ENCODE measurements at places on chromosomes 1 and 21.

DNA sequence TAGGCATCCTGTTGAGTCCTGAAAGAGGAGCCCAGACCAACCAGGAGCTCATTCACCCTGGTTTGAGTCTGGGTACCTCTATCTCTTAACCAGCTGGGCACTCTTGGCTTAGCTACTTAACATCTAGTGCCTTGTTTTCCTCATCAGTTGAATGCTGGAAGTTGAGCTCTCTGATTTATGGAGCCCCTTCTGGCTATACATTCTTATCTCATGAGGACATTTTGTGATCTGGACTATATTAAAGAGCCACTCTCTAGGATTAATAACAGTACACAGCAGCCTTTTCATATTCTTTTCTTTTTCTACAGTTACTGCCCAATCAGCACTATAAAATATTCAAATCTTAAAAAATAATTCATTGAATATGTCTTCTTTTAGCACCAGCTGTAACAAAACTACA, 296.9 kb upstream of the RUNX1 start:
- no peak for DNase-seq

- DNase-seq = no peak
These were observed 51.6 kb downstream of the NEGR1 start for GRCh38 chr1:72230746-72231145.

DNA sequence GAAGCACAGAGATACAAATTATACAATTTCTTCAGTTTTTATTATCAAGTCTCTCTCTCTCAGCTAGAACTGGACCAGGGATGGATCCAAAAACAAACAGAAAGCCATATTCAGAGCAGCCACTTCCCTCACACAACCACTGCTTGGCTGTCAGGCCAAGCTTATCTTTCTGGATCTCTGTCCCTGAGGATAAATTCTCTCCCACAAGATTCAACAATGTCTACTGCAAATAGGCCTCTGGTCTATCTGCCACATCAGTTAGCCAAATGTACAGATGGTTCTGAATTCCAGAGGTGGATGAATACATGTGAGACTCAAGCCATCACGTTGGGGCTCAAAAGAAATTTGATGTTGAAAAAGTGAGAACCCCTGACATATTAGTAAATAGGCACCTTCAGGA, 350.9 kb downstream of the LTN1 start:
- DNase-seq = no peak

DNA sequence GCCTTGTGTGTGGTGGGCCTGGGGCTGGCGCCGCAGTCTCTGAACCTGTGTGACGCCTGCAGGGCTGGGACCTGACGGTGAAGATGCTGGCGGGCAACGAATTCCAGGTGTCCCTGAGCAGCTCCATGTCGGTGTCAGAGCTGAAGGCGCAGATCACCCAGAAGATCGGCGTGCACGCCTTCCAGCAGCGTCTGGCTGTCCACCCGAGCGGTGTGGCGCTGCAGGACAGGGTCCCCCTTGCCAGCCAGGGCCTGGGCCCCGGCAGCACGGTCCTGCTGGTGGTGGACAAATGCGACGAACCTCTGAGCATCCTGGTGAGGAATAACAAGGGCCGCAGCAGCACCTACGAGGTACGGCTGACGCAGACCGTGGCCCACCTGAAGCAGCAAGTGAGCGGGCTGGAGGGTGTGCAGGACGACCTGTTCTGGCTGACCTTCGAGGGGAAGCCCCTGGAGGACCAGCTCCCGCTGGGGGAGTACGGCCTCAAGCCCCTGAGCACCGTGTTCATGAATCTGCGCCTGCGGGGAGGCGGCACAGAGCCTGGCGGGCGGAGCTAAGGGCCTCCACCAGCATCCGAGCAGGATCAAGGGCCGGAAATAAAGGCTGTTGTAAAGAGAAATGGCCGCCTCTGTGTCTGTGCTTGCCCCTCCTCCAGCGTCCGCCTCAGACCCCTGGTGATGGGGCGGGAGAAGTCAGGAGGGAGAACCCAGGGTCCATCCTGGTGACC, 788 bp downstream of the ISG15 start:
- peak; percentile 48 for DNase-seq

GRCh38 chr1:223737342-223737741, 25.0 kb downstream of the CAPN2 start:
- no peak for DNase-seq

GRCh38 chr1:44302541-44302940, 52.5 kb downstream of the ERI3 start:
- no peak for DNase-seq

DNA sequence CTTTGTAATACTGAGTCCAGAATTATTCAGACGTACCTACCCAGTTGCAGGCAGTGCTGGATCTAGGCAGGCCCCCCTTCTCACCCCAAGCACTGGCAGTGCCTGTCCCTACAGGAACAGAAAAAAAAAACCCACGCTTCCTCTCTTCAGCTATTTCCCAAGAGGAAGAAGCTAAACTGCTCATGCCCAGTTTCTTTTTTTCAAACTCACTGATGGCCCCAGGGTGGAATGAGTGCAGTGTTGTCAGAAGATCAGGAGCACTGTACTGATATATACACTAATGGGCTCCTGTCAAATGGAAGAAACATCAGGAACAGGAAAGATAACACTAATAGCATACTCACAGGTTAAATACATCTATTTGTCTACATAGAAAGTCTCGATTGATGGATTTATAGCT, 28.2 kb upstream of the DOCK7 start:
- no peak for DNase-seq

DNA sequence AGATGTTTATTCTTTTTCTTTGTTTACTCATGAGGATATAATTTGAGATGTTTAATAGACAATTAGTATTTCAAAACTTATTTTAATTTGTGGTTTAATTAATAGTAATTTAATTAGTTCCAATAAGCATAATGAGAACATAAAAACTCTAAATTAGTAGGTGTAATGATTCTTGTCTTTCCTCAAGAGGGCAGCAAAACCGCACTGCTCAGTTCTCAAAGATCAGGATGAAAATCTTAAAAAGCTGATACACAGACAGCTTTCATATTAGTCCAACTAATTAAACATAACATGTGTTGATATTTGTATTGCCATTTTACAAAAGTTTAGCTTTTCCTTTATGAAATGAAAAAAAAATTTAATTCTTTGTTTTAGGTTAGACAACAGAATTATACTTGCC, 106.7 kb upstream of the C21orf91 start:
- DNase-seq = no peak

GRCh38 chr1:67610450-67610849, 74.6 kb upstream of the GADD45A start:
- no peak for DNase-seq

GRCh38 chr1:46742069-46742468, 23.2 kb upstream of the EFCAB14 start:
- DNase-seq = no peak

GRCh38 chr1:220895412-220895946, 16.2 kb downstream of the HLX start:
- DNase-seq = no peak

DNA sequence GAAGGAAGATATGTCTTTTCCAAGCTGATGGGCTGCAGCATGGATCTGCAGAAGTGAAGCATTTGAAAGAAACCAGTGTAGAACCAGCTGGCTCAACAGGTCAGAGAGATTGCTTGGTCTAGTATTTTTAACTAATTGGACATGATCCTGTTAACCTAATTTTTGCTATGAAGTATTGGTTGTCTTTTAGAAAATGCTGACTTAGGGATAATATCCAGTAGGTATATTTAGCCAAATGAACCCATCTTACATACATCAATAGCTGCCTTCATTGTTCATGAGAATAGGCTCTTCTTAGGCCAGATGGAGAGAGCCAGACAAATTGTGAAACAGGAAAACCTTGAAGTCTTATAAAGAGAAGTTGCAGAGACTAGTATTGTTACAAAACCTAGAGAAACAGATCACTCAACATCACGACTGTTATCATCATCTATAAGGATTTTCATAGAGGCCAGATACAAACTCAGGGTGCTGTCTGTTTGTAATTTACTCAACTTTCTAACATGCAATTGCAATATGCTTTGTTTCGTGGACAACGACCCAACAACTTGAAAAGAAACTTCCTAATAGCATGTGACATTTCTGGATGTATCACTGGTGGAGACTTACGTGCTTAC, 148.2 kb downstream of the DISC1 start:
- no peak for DNase-seq

DNA sequence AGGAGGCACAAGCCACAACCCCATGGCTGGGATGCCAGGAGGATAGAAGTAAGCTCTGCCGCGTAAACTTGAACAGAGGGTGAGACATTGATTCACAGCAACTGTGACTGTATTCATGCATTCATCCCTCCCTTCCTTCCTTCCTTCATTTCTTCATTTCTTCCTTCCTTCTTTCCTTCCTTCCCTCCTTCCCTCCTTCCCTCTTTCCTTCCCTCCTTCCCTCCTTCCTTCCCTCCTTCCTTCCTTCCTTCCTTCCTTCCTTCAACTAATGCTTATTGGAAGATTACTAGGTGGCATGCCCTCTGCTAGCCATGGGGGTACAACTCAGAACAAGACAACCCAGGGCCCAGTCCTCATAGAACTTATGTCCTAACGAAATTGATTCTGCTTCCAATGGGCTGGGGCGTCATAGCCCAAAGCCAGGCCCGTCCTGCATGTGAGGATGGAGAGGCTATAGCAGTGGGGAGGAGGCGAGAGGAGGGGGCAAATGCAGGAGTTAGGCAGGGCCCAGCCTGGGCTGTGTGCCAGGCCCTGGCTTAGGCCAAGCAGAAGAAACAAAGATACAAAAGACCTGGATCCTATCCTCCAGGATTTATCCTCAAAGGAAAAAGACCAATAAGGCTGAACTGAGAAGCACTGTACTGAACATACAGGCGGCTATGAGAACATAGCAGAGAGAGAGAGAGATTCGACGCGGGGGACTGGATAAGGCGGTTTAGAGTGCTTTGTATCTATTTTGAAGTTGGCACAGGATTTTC, 24.4 kb upstream of the PAXBP1 start:
- DNase-seq = no peak

DNA sequence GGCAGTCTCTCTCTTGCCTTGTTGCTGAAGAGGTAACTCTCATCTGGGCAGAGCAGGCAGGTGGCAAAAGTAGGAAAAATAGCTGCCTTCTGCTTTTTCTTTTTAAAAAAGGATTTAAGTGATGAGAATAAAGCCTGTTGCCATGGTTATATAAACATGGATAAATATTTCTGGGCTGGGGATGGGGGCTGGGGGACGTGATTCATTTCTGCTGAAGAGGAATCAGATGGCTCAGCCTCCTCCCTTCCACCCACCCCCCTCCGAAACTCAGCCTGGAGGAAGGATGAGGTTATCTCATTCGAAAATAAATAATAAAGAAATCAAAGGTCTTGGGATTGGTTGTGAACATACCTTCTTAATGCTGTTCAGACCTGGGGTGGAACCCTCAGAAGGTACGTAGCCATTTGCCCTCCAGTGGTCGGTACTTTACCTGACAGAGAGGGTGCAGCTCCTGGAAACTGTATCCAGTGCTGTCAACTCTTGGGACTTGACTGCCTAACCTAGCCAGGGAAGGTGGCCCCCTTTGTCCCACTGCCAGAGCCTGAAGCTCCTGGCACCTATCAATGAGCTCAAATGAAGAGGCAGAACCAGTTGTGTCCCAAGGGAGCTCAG, 3.8 kb upstream of the INKA2 start:
- no peak for DNase-seq

DNA sequence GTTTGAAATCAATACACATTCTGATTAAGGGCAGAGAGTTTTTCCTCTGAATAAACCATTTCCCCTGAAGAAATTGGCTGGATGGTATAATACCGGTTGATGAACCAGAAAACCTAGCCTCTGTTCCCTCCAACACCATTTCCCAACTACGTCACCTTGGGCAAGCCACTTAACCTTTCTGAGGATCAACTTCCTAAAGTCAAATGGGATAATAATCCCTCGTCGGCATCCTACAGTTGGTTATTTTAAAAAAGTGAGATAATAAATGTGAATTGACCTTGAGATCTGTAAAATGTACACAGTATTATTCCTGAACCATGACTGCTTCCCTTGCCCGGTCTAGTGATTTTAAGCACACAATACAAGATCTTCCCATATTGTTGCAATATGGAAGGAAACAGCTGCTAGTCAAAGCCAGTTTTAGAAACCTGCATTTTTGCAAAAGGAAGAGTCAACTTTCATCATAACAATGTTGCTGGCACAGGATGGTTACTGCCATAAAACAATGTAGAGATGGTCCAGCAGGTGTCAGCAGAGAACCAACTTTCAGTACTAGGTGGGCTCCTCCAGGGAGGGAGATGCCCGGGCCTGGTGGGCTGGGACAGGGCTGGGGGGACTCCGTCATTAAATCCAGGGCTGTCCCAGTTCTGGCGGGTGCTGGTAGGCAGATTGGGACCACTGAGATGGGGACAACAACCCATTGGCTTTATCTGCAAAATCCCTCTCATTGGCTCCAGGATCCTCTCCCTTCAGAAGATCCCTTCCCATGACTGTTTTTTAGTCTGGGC, 5.2 kb upstream of the HLX start:
- DNase-seq = no peak

- DNase-seq = no peak
These were observed 359.3 kb upstream of the RUNX1 start for GRCh38 chr21:35408401-35408800.

- DNase-seq = no peak
These were observed 28.4 kb downstream of the STX6 start for GRCh38 chr1:180994262-180994661.

- no peak for DNase-seq
These were observed 5.3 kb upstream of the MAP3K7CL start for GRCh38 chr21:29125191-29125590.

DNA sequence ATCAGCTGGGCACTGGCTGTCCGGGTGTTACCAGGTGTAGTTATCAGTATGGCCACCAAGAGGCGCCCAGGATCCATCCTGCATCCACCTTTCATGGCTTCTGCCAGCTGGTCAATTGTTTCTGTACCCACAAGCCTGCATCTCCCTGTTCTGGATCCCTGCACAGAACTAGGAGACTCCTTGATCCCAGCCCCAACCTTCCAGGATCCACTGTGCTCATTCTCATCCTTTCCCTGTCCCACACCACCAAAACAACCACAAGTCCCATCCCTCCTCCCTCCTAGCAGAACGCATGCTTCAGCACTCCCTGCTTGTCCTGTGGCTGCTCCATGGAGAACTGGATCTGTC, 27.2 kb upstream of the FOXE3 start:
- peak; percentile 60 for DNase-seq

DNA sequence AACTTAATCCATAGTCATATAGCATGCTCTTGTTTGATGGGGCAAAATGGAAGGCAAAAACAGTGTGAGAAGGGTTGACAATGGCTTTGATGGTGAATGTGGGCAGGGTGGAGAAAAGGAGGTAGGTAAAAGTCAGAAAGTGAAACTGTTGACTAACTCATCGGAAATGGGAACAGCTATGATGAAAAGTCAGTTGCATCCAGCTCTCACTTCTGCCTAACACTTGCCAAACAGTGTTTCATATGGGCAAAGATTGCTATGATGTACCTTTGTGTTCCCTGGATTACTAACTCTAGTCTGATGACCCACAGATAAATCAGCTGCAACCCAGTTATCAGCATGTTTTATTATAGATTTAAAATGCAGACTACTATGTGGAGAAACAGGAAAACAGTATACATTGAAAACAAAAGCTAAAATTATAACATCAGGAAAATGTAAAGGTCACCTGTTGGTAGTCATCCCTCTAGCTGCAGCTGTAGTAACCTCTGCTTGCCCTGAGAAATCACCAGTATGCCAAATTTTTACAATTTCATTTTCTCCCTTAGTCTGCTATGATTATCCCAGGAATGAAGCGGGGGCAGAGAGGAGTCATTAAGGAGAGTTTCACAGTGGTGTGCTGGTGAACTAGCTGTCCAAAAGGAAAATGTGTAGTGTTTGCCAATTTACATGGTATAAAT, 11.7 kb downstream of the TNFSF18 start:
- DNase-seq = no peak

All from activated CD4-positive, alpha-beta memory T cell treated with anti-CD3 and anti-CD28 coated beads, Interleukin-2, amount 10 ng/mL, durations not matched to agents 7 days and 5 days (primary cell).